Activated T-cell treated with anti-CD3 and anti-CD28 coated beads, Interleukin-2, amount 50 U/mL, for 24 hours (primary cell): ENCODE measurements at places on chromosomes 13 and 19.

GRCh38 chr19:57288373-57288772 lies 8.1 kb downstream of the ZNF460 start:
- DNase-seq, result no peak

GRCh38 chr13:107332188-107332587 lies 764.3 kb upstream of the ARGLU1 start:
- no peak for DNase-seq

DNA sequence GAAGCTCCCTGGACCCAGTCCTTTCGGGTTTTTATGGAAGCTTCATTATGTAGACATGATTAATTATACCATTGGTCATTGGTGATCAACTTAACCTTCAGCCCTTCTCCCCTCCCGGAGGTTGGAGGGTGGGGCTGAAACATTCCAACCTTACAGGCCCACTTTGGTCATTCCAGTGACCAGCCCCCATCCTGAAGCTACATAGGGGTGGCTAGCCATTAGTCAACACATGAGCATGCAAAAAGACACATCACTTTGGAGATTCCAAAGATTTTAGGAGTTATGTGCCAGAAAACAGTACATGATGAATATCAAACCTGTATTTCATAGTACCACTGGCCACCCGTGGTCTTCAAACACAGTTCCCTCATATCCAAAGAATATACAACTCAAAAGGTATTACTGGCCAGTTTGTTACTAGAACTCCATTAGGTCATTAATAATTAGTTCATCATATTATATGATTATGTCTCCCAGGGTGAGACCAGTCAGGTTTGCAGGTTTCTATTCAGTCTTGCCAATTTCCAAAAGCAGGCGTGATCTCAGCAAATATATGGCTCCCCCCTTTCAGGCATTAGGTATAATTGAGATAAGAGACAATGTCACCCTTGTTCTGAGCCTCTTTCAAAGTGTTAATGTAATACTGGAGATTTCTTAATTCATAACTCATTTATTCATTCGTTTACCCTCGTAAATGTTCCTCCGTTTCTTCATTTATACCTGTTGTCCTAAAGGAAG lies 11.1 kb downstream of the PPP5C start:
- DNase-seq, result no peak

GRCh38 chr19:32809754-32810153 lies 59.8 kb downstream of the SLC7A9 start:
- no peak for DNase-seq

- no peak for DNase-seq
Measured at GRCh38 chr13:30751183-30751933, 16.0 kb downstream of the ALOX5AP start.

DNA sequence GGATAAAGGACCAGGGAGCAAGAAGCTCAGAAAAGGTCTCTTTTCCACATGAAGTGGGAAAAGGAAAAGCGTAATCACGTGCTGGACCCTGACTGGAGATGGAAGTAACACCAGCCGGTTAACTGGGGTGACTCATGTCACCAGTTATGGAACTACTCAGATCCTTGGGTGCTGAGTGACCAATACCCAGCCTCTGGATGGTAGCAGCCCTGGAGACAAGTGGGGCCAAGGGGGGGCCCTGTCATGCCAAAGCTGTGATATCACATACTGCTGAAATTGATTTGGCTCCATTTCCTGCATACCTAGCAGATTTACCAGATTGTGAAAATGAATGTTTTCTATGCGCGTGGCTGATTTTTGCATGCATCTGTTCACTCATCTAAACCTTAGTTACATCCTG lies 158.9 kb downstream of the ZIC5 start:
- DNase-seq, result no peak
